ENCODE measurements at places on chromosomes 7 and 10.

- no peak for DNase-seq
Observed at GRCh38 chr7:70846208-70846607, 285.7 kb upstream of the GALNT17 start.

DNA sequence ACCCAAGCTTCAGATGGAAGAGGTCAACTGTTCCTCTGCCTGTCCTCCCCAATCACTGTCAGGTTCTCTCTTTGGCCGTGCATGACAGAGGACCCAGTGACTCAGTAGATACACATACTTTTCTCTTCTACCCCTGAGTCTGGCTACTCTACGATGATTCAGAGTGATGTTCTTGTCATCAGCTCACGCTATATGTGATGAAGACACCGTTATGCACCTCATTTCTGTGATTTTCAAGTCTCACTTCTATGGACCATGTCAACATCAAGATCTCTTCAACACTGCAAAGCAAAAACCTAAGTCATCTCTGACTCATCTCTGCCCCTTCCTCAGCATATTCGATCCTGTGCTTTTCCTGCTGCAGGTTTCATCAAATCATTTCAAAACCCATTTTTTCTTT, 76.6 kb upstream of the DGKI start:
- no peak for DNase-seq

- DNase-seq, result no peak
Observed at GRCh38 chr10:93030409-93030808, 30.2 kb upstream of the CYP26C1 start.

GRCh38 chr10:4250587-4250887, 465.5 kb upstream of the KLF6 start:
- DNase-seq, result no peak

- no peak for DNase-seq
Observed at GRCh38 chr7:44511236-44511635, 20.8 kb upstream of the NUDCD3 start.

DNA sequence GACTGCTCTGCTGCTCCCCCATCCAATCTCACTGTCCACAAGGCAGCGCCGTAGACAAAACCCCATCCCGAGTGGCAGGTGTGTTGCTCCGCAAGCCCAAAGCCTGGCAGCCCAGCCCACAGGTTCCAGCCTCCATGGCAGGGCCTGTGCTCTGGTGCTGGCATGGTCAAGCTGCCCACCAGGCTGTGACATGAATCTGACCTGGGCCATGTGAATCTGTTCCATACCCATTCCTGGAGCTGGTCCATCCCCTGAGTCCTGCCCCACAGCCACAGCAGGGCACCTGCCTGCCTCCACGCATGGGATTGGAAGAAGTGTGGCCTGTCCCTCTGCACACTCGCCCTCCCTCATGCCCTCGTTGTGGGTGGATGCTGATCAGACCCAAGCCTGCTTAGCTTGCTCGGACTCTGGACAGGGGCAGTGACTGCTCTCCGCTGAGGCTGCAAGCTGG, 128.8 kb downstream of the PTPN20 start:
- no peak for DNase-seq

DNA sequence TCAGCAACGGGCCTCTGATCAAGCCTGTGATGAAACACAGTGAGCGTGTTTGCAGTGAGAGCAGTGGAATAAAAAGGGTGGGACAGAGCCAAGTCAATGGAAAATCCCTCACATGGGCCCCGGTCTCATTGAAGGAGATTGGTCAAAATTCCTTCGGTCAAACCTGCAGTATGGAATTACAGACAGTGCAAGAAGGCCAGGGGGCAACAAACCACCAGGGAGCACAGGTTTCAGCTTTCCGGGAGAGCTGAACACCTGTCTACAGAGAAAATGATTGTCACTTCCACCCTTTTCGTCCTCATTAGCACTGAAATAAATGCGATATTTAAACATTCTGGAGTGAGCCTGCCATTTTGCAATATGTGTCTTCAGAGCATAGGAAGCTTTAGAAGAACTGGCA, 92.9 kb downstream of the GPR26 start:
- no peak for DNase-seq

DNA sequence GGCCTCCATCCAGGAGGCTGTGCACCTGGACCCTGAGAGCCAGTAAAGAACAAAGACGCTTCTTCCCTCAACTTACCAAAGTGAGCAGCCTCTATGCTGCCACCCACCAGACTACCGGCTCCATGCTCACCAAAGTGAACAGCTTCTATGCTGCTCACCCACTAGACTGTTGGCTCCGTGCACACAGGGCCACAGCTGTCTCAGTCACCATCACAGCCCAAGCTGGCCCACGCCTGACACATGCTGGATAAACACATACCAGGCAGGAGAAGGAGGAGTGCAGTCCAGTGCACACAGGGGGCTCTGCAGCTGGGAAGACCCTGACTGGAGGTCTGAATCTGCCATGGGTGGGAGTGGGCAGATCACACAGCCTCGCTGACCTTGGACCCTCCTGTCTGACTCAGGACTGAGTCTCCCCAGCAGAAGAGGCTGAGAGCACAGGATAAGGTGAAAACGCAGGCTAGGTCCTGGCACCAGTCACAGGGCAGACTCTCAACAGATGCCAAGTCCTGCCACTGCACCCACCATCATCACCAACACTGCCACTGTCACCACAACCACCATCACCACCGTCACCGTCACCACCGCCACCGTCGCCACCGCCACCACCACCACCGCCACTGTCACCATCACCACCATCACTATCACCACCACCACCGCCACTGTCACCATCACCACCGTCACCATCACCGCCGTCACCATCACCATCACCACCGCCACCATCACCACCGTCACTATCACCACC, 130.9 kb downstream of the MAD1L1 start:
- DNase-seq, result no peak

- no peak for DNase-seq
Observed at GRCh38 chr10:22338931-22339330, 6.4 kb upstream of the SPAG6 start.

DNA sequence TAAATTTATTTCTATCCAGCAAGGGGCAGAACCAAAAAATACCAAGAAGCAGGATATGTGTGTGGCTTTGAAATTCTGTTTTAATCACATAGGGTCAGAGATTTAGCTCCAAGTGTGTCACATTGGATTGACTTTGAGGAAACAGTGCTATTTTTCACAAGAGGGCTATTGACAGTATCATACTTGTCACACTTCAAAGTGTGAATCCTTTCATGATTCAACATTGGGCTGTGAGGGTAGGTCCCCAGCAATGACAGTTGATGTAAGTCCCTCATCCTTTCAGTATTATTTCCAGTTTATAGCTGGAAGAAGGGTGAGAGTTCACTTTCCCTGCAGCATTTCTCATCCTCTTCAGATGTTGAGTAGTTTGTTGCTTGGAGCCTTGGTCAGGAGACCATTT, 7.4 kb downstream of the CCNY start:
- DNase-seq, result no peak

DNA sequence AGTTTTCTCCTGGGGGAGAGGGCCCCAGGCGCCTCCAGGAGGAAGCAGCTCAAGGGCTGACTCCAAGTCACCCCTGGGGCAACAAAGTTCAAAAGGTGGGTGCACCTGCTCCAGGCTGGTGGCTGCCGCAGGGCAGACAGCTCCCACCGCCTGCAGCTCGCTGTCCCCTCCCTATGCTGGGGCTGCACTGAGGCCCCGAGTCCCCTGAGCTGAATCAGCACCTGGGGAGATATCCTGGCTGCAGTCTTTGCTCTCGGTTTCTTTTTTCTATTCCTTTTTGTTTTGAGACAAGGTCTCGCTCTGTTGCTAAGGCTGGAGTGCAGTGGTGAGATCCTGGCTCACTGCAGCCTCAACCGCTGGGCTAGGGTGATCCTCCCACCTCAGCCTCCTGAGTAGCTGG, 183.4 kb downstream of the DNAJB6 start:
- DNase-seq, result no peak

- DNase-seq, result peak; percentile 18
Observed at GRCh38 chr7:37323966-37324365, 124.7 kb downstream of the ELMO1 start.

DNA sequence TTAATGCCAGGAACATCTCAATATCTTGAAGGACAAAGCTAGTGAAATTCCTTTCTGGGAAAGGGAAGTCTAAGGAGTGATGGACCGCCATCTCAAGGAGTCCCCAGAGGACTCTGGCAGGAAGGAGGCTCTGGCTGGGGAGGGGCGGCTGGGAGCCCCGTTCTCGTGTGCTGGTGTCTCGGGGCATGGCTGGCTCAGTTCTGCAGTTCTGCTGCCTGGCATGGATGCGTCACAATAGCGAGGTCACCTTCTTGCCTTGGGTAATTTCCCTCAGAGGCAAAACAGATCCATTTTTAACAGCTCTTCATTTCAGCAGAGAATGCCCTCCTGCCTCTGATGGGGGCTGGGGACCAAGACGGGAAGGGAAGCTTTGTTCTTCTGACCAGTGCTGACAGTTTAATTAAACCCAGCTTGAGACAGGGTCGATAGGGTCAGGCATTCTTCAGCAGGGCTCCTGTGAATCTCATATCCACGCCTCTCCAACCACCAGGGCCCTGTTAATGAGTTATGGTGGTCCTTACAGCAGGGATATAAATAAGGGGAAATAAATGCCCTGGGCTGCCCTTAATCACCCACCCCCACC, 35.7 kb downstream of the SLIT1 start:
- DNase-seq, result peak; percentile 93

DNA sequence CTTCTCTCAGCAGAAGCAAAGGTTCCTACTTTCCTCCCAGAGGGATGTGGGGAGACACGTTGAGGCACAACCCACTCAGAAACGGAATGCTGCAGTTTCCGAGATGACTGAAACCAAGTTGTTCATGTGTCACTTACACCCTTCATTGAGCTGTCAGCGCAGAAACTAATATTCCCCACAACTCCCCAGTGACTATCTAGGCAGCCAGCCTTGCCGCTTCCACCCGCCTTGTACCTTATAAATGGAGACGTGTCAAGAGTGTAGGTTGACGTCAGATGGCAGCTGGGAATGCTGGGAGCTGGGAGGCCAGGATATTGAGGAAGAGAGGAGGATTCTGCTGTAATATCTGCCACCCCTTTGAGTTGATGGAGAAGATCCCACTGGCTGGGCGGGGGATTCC, 15.1 kb downstream of the GPR26 start:
- peak; percentile 13 for DNase-seq

DNA sequence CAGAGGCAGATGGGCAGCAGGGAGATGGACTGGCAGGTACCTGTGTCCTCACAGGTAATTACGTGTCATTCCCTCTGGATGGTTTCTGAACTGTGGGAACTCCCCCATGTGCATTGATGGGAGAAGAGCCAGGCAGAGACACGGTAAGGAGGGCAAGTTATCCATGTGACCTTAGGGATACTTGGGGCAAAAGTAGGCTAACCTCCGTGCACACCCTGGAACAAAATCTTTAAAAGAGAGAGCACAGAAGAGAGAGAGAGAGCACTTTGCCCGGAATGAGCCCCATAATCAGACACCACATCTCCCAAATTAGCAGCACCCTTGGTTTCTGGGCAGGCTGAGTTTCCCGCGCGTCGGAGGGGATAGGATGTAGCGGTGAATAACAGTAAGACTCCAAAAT, 423.2 kb downstream of the PAXIP1 start:
- no peak for DNase-seq

- peak; percentile 69 for DNase-seq
Observed at GRCh38 chr7:151632750-151633515, 113.2 kb upstream of the RHEB start.

DNA sequence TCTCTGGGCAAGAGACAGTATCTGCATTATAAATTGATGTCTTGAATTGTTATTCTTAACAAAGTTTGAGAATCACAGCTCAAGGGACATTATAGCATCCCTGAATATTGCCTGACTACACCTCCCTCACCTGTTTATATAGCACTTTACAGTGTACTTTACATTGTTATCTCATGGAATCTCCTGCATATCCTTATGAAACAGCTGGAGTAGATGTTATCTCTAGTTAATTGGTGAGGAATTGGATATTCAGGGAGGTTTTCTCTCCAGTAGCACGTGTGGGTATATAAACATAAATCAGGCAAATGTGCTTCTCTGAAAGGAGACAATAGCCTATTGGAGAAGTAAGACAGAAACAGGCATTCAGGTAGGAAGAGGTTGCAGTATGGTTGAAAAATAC, 117.2 kb downstream of the SRI start:
- no peak for DNase-seq

DNA sequence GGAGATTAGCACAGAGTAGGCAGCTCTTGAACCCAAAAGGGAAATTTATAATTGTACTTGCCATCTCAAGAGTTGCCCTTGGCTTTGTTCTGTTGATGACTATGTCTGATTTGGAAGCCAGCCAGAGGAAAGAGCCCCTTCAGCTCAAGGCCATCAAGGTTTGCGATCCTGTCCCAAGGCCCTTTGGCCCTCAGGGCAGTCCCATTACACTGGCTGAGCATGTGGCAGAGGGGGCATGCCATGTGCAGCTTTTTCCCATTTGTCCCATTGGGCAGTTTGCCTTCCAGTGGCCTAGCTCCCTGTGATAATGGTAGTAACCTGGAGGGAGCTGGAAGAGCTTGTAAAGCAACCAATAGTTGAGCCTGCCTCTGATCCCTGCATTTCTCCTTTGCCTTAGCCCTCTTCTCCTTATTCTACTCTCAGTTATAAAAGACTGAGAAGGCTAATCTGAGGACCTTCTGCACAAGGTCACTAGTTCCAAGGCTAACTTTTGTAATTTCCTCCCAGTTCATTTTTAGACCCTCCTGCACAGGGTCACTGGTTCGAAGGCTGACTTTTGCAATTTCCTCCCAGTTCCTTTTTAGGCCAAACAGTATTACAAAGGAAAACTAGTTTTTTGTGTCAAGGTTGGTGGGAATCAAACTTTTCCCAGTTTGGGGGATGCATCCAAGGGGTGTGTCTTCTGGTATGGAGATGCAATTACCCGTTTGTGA, 31.0 kb upstream of the ARHGAP12 start:
- no peak for DNase-seq

- DNase-seq, result peak; percentile 99
Observed at GRCh38 chr10:72297805-72298591, 24.3 kb downstream of the DDIT4 start.

DNA sequence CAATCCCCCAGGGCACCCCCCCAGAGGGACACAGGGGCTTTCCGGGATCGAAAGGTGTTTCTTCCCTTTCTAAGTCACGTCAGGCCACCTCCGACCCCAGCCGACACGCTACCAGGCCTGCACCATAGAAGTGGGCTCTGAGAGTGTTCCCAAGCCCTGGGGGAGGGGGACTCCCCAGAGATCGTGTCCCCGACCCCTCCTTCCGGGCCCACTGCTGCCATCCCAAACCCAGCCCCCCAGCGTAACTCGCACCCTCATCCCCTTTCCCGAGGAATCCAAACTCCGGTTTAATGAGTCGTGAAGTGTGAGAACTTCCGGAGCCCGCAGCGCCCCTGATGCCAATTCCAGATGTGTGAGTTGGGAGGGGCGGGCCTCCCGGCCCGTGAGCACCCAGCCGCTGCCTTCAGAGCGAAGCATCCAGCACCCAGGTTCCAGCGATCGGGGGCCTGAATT, 11.3 kb downstream of the UNCX start:
- no peak for DNase-seq

GRCh38 chr7:48421357-48421756, 250.1 kb downstream of the ABCA13 start:
- no peak for DNase-seq

DNA sequence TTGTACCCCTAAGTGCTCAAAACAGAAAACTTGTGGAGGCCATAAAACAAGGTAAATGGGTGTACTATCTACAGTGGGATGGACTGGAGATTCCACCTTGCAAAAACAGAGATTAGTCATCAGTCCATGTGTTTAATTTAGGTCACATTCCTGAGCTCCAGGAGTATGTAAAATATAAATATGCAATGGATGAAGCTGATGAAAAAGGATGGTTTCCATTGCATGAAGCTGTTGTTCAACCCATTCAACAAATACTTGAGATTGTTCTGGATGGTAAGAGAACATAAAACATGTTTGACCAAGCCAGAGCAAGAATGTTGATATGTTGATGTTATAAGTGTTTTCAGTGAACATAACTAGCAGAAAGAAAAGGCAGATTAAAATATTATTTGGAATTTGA, 14.6 kb downstream of the ASB15 start:
- no peak for DNase-seq

Data from eye (tissue), 1 donor.